HFFc6 (cell line): ENCODE measurements at places on chromosomes 16 and 17.

GRCh38 chr16:64629622-64630021 is 492.2 kb downstream of the CDH11 start:
- DNase-seq = no peak

GRCh38 chr17:1604831-1605528 is 23.7 kb downstream of the SLC43A2 start:
- DNase-seq = no peak

DNA sequence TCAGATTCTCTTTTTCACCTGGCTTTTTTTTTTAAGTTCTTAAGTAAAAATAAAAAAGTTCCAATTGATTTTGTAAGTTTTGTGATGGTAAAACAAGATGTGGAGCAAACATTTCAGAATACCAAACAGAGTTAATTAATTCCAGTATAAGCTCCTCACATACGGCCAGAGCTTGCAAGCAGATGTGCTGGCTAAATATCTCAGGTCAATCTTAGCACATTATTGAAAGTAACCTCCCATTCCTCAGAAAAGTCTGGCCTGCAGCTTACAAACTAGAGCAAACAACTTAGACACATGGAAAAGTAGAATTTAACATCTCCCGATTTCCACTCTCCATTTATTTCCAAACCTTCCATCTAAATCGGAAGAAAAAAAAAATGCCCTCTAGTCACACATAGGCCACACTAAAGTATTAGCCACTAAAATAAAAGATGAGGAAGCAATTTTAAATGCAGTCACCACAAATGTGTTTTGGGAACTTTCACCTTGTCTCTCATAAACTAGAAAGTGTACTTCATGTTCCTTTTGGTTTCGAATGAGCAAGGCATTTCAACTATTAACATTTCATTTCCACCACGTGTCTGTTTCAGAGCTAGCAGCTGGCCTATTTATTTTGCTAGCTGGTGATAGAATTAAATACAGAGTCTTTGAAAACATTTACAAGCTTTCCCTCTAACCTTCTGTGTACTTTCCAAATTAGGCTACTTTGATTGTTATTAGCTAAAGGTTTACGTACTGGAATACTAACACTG is 143.3 kb downstream of the STX8 start:
- peak; percentile 3 for DNase-seq

- no peak for DNase-seq
These were observed 197.4 kb upstream of the CACNG5 start for GRCh38 chr17:66637491-66637890.
